Motor neuron (in vitro differentiated cells): ENCODE measurements at places on chromosomes 13 and 19. TPM values are rescaled to one million over a fixed set of nuclear protein-coding genes. Genes with fewer than 3 reads are reported as not detected.

Gene CLEC4M
- 0.10 and 0.43 TPM in 2 replicates for total RNA-seq

GRCh38 chr19:34226036-34226435 is 28.3 kb upstream of the GARRE1 start:
- no peak for ATAC-seq

- ATAC-seq = no peak
These were observed 10.1 kb upstream of the ACER1 start for GRCh38 chr19:6343462-6343861.

DNA sequence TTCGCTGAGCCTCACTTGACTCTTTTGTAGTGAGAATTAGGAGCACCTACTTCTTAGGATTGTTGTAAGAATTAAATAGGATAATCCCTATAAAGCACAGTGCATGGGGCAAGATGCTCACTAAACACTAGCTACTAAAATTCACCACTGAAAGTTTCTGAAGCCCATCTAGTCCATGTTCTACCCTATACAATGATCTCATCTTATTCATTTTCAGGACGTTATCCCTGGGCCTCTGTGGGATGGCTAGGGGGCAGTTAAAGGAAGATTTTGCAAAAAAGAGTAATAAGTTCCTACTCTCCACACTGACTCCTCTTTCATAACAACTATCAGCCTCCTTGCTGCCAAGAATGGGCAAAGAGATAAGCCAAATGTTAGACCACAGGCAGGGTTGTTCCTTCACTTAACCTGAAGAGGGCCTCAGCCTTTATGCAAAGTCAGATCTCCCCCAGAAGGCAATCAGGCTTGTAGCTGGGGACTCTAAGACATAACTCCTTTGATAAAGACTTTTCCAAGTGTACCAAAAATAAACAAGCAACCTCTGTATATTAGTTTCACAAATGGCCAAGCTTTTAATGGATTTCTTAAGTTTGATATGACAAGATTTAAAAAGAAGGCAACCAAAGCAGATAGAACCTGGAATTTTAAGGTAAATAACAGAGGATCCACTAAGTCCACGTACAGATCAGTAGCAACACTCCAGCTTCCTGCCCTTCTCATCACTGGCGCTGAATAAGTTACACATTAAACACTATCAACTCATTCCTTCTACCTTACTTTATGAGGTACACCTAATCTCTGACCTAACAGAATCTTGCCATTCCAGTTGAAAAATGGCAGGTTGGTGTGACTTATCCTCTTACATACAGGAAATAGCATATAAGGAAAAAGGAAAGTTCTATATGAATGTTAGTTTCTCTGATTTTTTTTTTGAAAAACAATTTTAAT is 44.4 kb downstream of the ELF1 start:
- ATAC-seq = peak; percentile 64

- ATAC-seq = peak; percentile 70
These were observed 183.6 kb upstream of the EDNRB start for GRCh38 chr13:78102121-78102677.

DNA sequence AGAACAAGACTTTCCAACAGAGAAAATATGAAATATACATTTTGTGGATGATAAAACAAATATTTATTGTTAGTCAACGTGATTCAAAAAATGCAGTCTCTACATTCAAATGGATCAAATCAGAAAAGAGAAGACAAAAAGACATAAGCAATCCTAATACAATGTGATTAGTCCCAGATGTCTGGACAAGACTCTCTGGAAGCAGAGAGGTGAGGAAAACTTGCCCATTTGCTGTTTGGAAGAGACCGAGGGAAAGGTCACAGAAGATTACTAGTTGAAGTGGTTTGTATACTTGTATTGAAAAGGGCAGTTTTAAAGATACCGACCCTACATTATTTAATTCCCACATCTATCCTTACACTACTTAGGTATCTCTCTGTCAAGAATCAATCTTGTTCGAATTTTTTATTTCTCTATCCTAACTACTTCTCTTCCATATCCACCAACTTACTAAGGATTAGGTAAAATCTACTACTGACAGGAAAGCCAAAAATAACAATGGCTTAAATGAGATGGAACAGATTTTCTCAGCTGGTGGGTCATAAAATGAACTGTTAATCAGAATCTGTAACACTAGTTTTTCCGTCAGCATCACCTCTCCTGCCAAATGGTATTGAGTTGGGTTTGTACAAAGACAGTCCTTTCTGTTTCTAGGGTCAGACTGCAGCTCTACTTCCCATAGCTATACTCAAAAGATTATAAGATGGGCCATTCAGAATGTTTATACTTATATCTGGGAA is 497.1 kb downstream of the DCT start:
- no peak for ATAC-seq

DNA sequence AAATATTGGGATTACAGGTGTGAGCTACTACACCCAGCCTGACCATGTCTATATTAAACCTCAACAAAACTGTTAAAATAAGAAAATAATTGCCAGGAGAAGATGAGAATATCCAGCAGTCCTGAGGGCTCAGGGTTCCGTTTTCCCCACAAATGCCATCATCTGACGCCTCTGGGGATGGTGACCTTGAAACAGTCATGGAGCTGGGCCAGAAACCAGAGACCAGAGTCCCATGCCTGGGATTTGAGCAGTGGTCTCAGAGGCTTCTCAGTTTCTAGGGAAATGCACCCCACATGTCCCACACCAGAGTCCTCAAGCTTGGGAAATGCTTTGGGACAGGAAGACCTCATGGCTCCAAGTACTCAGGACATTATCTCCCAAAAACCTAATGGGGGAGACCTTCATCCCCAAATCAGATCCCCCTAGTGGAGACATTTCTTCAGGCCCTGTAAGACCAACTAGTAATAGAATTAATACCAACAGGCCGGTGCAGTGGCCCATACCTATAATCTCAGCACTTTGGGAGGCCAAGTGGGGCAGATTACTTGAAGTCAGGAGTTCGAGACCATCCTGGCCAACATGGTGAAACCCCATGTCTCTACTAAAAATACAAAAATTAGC is 2.9 kb upstream of the MAP1S start:
- ATAC-seq = no peak

DNA sequence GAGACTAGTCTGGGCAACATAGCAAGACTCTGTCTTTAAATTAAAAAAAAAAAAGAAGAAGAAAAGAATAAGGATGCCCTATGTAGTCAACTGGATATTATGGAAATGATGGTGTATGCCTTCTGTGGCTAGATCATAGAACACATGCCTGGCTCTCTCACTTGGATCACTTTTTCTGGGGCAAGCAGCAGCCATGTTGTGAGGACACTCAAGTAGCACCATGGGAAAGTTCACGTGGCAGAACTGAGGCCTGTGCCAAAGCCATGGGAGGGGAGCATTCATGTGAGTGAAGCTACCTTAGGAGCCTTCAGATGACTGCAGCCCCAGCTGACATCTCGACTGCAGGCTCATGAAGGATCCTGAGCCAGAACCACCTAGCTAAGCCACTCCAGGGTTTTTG is 12.0 kb downstream of the PLAUR start:
- ATAC-seq = no peak

- no peak for ATAC-seq
These were observed 37.3 kb downstream of the SOX1 start for GRCh38 chr13:112103961-112104880.
